Cerebellar nuclear complex (tissue), 1 donor: ENCODE measurements at places on chromosomes 16 and 17.

DNA sequence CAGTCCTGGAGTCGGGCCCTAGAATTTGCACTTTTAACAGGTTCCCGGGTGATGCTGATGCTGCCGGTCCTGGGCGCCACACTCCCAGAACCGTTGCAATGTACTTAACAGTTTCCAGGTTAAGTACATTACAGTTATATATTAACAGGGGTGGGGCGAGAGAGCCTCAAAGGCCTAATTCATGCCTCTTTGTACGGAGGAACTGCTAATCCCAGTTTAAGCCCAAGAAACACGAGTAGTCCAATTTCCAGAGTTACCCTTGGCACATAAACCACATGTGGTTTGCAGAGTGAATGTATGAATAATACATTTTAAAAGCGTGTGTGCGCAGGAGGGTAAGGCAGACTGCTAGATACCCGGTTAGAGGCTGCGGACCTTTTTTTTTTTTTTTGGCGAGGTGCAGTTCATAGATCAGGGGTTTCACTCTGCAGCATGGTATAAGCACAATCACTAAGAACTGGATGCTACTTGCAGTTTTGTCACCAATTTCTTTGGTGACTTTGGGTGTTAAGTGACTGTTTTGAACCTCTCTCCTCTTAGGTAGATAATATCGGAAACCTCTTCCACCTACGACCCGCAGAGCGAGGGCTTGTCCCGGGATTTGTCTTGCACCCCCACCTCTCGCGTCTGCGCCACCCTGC, 713 bp downstream of the COX11 start:
- no peak for DNase-seq

DNA sequence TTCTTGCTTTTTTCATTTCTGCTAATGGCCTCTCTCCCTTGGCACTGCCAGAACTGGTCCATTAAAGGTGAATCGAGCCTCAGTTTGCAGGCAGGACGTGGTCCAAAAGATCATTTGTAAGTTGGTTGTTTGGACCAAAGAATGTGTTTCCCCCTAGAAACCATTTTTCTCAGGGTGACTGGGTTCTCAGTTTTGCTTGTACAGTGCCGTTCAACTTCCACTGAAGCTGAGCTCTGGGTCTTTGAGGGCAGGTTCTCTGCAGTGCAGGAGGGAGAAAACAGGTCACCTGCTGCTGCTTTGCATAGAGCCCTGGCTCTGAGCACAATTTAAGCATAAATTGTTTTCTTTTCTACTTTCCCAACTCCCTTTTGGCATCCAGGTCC, 9.0 kb upstream of the AMZ2 start:
- no peak for DNase-seq

DNA sequence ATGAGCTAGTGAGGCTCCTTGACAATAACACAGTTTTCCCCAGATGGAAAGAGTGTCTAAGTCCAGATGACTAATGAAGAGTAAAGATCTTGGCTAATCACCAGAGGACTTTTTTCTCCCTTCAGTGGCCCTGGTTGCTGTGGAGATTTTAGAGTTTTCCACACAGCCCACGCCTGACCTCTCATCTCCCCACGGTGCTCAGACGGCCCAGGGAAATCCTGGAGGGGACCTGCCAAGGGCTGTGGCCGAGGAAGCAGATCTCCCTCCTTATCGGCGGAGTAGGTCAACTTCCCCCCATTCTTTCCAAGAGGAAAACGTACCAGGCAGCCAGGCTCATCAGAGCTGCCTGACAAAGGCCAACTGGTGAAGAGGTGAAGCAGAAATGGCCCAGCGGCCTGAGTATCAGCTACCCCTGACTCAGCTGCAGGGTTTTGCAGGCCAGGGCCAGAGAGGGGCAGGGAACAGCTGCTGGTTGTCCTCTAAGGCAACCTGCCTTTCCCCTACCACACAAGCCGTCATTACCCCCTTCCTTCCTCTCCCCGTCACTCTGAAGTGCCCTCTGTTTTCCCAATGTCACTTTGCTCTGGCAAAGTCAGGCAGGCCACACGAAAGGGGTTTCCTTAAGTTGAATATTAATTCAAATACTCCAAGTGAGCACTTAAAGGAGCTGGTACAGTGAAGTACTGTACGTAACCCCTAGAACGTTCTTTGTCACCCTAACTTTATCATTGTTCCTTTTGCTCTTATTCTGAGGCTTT, 140.2 kb upstream of the ADAMTS18 start:
- no peak for DNase-seq

DNA sequence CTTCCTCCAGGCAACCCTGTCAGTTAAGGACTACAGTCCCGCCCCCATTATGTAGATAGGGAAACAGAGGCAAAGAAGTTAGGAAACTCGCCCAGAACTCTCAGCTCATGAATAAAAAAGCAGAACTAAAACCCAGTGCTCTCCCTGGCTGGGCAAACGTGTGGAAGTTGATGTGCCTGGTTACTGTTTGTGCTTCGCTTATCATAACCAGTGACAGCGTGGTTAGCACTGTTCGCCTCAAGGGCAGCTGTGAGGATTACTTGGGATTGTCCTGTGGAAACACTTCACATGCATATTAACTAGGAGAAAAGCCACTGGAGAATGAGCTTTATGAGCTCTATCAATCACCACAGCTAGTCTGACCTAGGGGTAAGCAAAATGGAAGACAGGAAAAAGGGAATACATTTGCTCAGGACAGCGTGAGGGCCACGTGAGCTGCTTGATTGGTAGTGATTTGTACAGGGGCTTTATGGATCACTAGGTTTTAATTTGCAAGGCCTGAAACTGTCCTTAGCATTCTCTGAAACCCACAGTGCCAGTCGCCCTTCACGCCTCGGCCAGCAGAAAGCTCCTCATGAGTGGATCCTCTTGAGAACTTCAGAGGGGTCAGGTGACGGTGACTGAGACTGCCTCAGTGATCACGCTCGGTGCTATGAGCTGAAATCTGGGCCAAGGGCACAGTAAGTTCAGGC, 19.9 kb downstream of the CYB5D2 start:
- no peak for DNase-seq

- DNase-seq, result no peak
Observed at GRCh38 chr17:44110011-44110686, 13.3 kb downstream of the HDAC5 start.

- DNase-seq, result no peak
Observed at GRCh38 chr17:78981010-78981888, 1.5 kb upstream of the LGALS3BP start.

DNA sequence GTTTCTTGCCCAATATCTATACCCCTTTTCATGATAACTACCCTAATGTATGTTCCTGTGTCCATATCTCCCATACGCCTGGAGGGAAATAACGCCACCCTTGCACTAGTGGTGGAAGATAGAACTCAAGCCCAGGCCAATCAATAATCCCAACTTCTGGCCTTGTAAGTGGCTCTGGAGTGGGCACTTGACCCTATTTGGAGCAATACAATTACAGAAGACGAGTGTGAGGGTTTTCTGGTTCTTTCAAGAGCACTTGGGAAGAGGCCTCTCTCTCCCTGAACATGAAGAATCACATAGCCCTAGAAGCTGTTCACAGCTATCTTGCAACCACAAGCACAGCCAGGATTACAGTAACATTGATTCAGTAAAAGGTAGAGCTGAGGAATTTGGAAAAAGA, 217.9 kb downstream of the RAB11FIP4 start:
- no peak for DNase-seq

- DNase-seq, result no peak
Observed at GRCh38 chr16:83021045-83021444, 394.3 kb downstream of the CDH13 start.

- DNase-seq, result no peak
Observed at GRCh38 chr16:89210165-89210903, 7.2 kb upstream of the ZNF778 start.

- no peak for DNase-seq
Observed at GRCh38 chr16:57892447-57893096, 78.4 kb downstream of the CNGB1 start.

DNA sequence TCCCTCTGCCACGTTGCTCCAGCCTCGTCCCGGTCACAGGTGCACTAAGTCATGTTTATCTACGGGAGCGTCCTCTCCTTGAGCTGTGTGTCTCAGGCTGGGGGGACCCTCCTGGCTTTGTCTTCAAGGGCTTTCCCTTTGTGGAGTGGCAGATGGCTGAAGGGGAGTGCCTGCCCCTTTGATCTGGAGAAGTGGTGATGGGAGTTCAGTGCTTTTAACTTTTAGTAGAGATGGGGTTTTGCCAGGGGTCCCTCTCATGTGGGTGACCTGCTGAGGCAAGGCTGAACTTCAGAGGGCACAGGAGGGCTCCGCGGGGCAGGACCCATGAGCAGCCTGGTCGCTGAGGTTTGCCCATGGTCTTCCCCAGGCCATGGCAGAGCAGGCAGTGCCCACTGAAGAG, 73.1 kb upstream of the CDC42EP4 start:
- no peak for DNase-seq

- no peak for DNase-seq
Observed at GRCh38 chr16:12661656-12662172, 142.0 kb downstream of the CPPED1 start.

DNA sequence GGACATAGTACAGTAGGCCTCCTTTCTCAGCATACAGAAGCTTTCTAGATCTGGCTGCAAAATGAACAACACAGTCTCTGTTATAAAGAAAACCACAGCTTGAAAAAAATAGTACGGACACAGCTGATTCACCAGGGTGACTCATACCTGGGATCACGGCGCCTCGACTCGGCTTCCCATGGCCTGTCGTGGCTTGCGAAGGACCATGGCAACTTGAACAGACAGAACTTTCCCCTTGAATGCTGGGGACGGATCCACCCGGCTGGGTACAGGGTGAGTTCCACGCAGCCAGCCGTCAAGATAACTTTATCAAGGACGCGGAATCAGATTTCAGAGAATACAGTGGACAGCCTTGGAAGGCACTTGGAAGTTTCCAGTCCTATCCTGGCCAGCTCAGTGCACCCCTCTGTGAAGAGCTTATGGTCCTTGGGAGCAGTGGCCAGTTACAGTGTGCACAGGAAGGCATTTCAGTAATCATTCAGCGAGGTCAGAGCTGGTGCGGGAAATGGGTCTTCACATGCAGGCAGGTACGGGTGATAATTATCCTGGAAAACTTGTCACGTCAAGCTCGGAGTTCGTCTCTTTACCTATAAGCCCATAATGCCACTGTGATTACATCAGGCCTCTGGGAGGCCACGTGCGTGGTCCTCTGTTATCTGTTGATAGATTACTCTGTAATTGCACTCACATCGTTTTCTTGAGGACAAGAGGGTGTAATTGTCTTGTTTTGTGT, 57.9 kb upstream of the MAF start:
- no peak for DNase-seq

GRCh38 chr16:67240506-67240905, 6.8 kb downstream of the FHOD1 start:
- DNase-seq, result no peak

DNA sequence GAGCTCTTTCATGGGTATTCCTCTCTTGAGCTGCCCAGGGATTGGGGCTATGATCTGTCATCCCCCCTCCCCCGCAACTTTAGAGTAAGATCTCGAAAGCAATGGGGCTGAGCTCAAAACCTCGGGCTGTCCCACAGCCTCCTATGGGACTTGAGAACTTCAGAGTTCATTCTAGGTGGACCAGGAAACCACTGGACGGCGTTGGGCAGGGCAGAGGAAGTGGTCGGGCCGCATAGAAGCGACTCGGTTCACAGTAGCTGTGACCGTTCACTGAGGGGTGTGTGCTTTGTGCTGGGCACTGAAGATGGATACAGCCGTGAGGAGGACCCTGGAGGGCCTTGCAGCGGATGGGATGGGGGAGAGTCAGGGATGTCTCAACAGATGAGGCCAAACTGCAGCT, 292.0 kb downstream of the CPPED1 start:
- no peak for DNase-seq

- DNase-seq, result no peak
Observed at GRCh38 chr16:65743558-65743957, 621.7 kb upstream of the CDH11 start.

DNA sequence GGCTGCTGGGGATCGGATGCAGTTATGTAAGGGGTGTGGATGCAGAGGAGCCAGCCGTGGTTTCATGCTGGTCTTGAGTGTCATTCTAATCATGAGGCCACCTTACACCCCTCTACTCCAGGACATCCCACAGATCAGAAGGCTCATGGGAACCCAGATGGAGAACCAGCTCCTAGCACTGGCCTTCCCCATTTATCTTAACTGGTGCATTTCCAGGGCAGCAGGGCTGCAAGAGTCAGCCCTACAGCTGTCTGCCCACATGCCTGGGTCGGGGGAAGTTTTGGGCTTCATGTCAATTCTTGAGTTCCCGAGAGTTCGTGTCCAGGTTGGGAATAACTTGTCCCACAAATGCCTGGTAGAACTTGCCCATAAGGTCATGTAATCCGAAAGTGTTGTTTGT, 29.1 kb downstream of the RPTOR start:
- no peak for DNase-seq

DNA sequence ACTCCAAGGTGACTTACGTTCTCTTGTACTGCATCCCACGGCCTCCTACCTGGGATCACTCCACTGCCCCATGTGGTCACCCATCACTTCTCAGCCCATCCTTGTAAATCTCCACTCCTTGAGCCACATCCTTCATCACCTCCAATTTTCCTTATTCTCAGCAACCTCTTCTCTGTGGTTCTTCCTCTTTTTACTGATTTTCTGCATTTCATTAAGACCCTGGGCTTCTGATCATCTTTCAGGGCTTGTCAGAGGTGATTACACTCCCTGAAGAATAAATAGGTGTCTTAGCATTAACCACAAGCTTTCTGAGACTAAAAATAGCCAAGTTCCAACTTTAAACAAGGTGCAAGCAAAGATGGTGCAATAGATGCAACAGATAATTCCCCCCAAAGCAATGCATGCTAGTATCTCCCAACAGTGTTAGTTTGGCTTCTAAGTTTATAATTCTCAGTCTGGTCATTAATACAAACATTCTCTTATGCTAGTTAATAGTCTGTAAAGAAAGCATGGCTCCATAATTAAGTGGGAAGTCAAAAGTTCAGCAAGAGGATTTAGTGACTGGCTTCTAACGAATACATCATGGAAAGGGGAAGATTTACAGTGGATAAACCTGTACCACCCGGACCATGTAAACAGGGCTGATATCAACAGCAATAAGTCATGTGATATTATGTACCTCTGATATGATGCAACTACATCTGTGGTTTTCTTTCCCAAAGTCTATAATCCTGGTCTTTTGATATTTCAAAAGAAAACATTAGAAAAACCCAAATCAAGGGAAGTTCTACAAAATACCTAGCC, 47.4 kb upstream of the FOXJ1 start:
- DNase-seq, result no peak

- no peak for DNase-seq
Observed at GRCh38 chr17:11644265-11645212, 46.3 kb downstream of the DNAH9 start.

GRCh38 chr16:58051296-58051695, 25.7 kb downstream of the MMP15 start:
- DNase-seq, result no peak

DNA sequence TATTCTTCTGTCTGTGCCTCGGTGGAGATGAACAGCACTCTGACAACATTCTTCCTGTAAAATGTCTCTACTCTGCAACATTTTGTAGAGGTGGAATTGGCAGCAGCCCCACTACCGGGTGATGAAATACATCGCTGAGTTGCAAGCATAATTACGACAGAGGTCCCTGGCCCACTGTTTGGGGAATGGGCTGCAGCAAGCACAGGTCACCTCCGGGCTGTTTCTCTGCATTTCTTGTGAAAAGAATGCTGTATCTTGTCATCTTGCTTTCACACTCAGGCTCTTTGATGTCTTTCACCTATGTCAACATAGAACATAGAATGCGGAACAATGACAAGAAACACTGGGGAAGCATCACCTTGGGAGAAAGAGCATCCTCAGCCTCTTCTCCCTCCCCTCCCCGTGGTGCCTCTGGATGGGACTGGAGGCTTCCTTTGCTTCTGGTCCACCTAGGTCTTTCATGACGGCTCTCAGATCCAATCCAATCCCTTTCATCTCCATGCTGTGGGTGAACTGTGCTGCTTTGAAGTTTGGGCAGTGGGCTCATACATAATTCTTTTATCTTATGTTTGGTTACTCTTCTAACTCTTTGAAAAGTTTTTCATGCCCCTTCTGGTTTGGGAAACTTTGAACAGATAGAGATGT, 265.0 kb downstream of the PHKB start:
- DNase-seq, result no peak
